NCI-H1436 treated with DMSO at 0.1 percent for 48 hours (cell line): ENCODE measurements at places on chromosomes 3 and 15.

DNA sequence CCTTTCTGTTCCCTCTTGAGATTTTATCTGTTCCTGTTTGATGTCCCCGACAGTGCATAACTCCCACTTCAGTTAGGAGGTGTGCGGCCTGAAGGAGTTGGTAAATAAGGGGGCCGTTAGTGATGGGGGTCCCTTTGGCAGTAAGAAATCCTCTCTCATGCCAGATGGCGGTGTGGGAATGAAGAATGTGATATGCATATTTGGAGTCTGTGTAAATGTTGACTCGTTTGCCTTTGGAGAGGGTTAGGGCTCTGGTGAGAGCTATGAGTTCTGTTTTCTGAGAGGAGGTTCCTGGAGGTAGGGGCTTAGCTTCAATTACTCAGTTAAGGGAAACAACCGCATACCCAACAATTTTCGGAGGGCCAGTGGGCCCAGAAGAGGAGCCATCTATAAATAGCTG lies 38.8 kb upstream of the RNF7 start:
- no peak for DNase-seq

DNA sequence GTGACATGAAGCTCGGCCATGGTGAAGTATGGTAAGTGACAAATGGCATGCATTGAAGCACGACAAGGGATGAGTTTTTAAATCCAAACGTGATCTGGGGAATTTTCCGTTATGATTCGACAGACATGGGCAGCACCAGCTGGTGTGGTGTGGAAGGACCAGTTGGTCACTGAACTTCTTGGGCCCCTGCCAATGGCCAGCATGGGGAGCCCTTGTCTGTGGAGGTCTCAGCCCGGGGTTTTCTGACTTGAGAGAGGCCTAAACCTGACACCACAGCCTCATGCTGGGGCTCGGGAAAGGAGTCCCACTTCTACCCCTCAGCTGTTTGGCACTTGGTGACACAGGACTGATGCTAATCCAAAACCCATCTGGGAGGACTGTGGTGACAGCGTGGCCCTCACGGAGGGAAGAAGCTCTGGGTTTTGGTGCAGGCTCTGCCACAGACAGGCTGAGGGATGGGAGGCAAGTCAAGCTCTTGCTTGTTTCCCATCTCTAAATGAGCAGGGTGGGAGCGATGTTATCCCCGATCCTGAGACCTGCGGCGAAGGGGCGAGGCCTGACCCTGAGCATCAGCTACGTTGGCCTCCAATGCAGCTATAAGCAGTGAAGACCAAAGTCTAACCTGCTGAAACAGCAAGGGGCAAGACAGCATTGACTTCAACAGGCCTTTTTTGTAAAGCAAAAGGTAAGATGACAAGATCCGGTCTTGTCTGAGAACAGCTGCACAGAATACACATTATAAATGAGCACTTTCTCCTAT lies 69.5 kb downstream of the ATP1B3 start:
- DNase-seq = no peak

- no peak for DNase-seq
These were observed 141.3 kb upstream of the UBE2E1 start for GRCh38 chr3:23664459-23664858.

GRCh38 chr3:112948346-112948838 lies 26.5 kb downstream of the CD200R1 start:
- no peak for DNase-seq

DNA sequence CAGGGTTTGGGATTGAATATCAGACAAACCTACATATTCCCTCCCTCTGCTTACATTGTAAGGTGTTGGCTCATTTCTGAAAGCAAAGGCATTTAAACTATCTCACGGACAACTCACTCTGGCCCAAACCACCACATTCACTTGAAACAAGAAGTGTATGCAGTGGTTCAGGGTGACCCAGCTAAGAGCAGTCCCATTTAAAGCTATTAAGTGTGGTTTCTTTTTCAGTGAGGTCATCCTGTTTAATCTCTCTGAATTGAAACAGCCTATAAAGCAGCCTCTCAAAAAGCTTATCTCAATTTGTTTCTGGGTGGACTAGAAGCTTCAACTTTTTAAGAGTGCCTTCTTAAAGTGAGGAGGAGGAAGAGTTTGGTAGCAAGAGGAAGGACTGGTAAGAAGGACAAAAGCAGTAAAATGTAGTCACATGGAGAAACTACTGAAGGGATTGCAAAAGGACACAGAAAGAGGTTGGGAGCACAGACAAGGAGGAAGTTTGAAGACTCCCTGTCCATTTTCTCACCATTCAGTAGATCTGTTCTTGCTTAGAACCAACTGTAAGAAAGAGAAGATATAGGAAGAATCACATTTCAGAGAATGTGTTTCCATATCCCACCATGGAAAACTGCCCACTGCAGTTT lies 151.6 kb downstream of the TMCO5A start:
- no peak for DNase-seq

- no peak for DNase-seq
These were observed 1615.8 kb downstream of the SI start for GRCh38 chr3:163462446-163462845.

DNA sequence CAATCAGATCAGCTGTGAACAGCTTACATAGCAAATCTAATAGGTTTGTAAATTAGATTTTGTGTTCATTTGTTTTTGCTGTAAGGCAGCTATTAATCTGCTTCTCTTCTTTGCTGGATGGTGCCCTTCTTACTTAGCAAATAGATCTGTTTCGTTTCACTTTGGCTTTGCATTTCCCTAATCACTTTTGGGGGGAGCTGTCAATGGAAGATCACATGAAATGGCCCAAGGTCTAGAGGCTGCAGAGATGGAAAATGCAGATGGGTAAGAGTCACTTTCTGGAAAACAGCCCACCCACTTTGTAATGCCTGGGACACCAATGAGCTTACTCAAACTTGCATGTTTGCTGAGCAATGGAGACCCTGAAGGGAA lies 36.4 kb downstream of the ST8SIA2 start:
- DNase-seq = no peak

- no peak for DNase-seq
These were observed 50.2 kb upstream of the VGLL3 start for GRCh38 chr3:87041191-87041590.

DNA sequence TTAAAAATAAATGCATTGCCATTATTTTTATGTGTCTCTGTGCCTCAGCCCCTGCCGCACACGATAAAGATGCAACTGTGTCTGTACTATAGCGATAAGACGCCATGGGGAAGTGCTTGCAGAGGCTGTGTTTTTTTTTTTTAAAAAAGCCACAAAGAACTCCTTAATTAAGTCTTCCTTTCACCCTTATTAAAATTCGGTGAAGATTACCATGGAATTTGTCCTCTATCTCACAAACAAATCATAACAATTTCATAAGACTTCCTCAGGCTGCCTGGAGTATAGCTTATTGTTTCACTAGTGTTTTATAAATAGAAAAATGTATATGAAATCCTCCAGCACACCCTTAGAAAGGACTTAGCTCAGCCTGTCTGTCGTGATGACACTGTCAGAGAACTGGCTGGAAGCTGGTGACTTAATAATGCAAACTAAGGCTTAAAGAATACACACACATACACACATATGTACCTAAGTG lies 374.8 kb upstream of the SLCO3A1 start:
- DNase-seq = no peak

GRCh38 chr15:72229076-72229946 lies 1.7 kb downstream of the PKM start:
- no peak for DNase-seq

- DNase-seq = no peak
These were observed 197.5 kb upstream of the LRRC3B start for GRCh38 chr3:26425076-26425475.

GRCh38 chr3:194579091-194579606 lies 54.1 kb downstream of the TMEM44 start:
- no peak for DNase-seq

DNA sequence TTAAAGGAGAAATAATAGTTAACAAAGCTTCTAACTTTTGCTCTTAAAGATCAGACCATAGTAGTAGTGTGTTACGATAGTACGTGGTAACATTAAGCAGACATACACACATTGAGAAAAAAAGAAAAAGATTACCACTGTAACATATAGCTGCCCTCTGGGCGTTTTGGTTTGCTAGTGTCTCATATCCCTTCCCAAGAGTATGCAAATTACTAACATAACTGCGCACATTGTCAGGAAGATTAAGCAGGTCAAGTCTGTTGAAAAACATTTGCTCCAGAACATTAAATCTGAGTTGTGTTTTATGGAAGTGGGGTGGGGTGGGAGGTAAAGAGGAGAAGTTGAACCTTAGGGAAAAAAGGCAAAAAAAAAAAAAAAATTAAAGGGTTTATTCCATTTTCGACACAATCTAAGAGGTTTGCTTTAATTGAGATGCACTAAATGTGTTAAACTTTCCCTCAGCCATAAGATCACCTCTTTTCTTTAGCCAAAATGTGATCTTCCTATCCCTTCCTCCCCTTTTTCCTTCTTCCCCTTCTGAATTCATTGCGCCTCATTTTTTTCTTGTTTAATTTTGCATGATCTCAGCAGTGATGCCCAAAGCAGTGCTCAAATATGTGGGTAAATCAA lies 1.5 kb upstream of the LRIG1 start:
- no peak for DNase-seq

GRCh38 chr3:107258300-107258699 lies 118.9 kb upstream of the CCDC54 start:
- no peak for DNase-seq

DNA sequence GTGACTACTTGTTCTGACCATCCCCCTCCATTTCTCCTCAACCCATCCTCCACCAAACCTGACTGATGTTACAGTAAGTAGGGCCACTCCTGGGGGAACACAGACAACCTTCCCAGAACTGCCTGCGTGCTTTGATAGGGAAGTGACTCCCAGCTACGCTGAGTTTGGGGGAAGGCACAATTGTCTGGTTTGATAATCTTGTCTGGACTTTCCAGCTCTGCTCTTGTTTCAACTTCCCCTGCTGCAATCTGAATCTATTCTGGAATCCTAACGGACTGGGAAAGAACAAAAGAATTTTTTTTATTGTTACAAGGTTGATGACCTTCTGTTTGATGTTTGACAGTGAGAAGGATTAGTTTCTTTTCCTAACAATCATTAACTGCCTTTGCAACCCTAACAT lies 895.6 kb downstream of the ROBO1 start:
- no peak for DNase-seq

DNA sequence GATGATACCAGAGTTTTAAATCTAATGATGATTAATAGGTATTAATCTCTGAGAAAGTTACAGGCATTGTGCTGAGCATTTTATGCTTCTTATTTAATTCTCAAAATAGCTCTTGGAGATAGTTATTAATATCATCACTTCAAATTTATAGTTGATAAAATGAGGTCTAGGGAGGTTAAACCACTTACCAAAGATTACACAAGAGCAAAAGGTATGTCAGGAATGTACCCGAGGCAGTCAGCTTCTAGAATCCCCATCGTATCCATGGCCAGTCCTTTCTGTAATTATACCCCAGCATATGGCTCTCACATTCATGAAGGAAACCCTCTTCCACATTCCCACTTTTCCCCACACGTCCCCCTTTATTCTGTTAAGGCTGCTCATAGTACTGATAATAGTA lies 421.3 kb downstream of the PYDC2 start:
- no peak for DNase-seq

DNA sequence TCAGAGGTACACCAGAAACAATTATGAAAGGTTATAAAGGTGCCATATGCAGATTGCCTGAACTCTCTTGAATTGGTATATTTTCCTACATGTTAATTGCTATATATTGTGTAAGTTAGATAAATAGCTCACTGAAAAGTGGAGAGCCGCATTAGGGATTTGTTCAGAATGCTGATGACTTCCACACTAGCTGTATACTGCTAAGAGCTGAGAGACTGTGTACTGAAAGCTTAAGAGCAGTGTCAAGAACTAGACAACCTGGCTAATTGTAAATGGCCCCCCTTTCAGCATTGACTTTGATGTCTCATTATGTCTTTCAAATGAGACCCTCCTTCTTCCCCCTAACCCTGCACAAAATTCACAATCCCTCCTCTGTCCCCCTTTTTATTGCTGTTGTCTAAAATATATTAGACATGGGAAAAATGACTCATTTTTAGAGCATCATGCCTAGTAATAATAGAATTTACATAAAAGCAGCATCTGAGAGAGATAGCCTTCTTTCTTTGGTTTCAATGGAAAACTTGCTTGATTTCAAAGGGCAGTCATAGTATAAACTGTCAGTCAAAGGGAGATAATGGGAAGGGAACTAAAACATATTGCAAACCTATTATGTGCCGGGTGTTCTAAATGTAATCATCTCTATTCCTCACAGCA lies 34.7 kb upstream of the GREM1 start:
- DNase-seq = no peak
